ENCODE measurements at places on chromosomes 6 and 20.
A peak's percentile ranks its signal among the peaks of the same experiment; 100 is the strongest.

DNA sequence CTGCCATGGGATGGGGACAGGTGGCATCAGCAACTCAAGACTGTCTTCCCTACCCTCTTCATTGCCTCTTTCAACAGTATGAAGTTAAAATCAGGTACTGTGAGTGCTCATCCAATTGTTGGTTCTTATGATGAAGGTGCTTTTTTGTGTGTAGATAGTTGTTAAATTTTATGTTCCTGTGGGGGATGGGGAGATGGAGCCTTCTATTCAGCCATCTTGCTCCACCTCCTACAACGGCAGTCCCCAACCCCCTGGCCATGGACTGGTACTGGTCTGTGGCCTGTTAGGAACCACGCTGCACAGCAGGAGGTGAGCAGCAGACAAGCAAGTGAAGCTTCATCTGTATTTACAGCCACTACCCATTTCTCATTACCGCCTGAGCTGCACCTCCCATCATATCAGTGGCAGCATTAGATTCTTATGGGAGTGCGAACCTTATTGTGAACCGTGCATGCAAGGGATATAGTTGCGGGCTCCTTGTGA lies 47.8 kb upstream of the TOP1 start:
- no peak for DNase-seq

- DNase-seq, result no peak
These were observed 46.0 kb downstream of the CPXM1 start for GRCh38 chr20:2754424-2754823.

DNA sequence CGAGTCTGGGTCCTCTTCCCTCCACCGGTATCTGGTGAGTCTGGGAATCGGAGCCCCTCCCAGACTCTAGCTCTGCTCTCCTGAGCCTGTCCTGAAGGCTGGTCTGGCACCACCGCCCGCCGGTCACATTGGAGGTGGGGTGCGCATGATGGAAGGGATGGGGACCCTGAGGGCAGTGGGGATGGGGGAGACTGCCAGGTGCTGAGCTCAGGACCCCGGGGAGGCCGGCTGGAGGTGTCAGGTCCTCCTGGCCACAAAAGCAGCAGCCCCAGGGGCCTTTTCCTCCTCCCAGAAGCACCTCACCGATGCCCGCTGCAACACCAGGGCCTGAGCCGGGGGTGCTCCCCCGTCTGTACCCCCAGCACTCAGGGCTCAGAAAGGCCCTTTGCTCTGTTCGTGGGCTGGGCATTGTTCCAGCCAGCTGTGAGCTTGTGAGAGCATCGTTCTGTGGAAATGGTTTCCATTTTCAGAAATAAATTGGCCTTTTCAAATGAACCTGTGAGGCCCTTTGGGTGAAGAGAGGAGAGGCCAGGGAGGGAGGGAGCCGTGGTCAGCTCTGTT lies 2.5 kb upstream of the NPBWR2 start:
- no peak for DNase-seq

GRCh38 chr6:37538107-37538506 lies 38.4 kb upstream of the CCDC167 start:
- no peak for DNase-seq

DNA sequence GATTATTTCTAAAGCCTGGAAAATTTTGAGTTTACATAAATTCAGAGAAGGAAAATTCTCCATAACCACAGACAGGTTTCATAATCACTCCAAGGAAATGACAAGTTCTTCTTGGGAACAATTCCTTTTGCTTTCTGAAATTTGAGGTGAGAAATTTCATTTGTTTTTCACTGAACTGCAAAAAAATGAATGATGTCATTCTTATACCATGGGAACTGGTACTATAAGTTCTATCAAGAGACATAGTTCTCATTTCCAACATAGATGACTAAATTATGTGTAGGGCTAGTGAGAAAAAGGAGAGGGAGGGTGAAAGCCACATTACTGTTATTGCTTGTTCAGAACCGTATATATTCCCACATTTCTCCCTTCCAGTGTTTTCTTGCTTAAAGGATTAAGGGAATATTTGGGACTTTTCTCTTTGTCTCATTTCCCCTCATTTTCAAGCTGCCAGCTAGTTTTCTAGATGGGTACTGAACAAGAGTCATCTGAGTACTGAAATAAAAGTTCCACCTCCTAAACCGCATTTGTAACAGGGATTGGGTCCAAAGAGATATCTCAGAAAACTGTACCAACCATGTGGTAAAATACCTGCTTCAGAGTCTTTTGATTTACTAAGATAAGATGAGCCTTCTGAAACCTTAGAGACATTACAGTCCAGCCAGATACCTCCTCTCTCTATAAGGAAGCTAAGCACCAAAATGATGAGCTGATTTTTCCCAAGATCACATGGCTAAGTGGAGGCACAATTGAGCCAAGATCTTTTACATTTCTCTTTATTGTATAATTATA lies 144.3 kb upstream of the PRDM1 start:
- peak; percentile 19 for DNase-seq

DNA sequence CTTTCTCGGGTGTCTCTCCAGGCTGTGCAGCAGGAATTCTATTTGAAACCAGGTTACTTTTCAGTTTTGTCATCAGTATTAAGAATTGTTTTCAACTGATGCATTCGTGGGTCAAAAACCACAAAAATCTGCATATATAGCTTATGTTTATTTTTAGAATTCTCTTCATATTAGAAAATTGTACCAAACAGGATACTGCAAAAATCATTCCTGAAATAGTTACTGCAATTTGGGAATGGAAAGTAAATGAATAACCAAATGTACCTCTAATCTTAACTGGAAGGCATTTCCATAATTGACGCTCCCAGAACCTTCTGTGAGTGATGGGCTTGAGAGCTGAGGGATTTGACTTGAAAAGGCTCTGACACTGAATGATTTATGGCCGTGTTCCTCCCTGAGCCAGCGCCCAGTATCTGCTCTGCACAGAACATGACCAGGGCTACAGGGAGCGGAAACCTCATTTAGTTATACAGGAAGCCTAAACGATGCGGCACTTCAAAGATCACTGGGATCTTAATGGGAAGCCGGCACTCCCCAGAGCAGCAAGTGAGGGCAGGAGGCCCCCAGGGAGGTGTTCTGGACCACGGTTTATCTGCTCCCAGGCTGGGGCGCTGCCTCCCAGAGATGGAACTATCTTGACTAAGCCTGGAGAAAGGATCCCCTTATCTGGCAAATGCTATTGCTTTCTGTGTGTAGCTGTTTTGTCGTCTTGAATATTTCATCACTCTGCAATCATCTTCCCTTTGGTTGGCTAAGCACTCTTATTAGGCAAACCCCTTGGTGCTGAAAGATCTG lies 446.0 kb downstream of the QKI start:
- DNase-seq, result peak; percentile 80

DNA sequence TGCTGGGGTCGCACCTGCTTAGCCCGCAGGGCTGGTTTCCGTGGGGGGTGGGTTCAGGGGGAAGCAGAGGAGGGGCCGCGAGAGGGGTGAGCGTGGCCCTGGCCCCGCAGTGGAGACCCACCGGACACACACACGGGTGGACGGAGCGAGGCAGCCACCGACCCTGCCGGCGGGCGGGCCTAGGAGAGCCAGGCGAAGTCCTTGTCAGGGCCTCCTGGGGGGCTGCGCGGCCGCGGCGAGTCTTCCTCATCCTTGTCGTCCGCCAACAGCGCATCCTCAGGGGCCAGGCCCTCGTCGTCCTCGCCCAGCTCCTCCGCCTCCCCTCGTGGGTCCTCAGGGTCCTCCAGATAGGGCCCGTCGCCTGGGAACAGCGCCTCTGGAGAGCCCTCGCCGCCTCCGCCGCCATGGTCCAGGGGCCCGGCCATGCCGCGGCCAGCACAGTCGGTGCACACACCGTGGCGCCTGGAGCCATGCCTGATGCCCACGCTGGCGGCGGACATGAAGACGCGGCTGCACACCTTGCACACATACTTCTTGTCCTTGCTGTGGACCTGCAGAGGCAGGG lies 7.3 kb downstream of the SLC2A4RG start:
- no peak for DNase-seq

GRCh38 chr6:157614026-157614568 lies 208.9 kb upstream of the SNX9 start:
- DNase-seq, result peak; percentile 67
